NCI-H2081 treated with DMSO at 0.1 percent for 48 hours (cell line): ENCODE measurements at places on chromosomes 13 and 19.
A peak's percentile ranks its signal among the peaks of the same experiment; 100 is the strongest.

DNA sequence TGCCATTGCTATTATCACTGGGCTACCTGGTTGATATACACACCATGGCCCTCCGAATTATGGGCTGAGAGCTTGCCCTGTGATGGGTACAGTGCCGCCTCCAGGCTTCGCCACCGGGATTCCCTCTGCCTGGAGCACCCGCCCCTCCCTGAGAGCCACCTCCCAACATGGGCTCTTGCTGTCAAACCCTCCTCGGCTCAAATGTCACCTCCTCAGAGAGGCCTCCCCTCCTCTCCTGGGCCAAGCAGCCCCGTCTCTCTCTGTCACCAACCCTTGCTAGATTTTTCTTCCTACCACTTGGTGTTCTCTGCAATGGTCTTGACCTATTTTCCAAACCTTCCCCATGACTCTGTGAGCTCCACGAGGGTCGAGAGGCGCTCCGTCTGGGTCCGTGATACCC lies 12.2 kb upstream of the TLE2 start:
- DNase-seq = no peak

GRCh38 chr13:62129000-62129551 lies 713.4 kb upstream of the PCDH20 start:
- DNase-seq = no peak

GRCh38 chr13:33543089-33543459 lies 257.5 kb upstream of the STARD13 start:
- no peak for DNase-seq

DNA sequence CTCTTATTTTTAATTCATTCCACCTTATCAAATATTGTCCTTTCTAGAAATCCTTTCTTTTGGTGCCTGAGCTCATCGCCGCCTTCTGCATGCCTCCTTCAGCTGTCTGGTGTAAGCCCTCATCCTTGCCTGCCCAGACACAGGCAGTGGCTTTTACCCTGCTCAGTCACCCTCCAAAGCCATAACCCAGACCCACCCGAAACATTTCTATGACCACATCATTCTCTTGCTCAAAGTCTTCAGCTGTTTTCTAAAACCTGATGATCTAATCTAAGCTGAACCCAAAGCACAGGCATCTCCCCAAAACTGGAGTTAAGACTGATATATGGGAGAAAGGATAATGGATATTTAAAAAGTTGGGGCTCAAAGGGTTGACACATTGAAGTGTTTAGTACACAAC lies 753.7 kb upstream of the SGCG start:
- no peak for DNase-seq

GRCh38 chr13:93422980-93423543 lies 196.5 kb downstream of the GPC6 start:
- DNase-seq = no peak

DNA sequence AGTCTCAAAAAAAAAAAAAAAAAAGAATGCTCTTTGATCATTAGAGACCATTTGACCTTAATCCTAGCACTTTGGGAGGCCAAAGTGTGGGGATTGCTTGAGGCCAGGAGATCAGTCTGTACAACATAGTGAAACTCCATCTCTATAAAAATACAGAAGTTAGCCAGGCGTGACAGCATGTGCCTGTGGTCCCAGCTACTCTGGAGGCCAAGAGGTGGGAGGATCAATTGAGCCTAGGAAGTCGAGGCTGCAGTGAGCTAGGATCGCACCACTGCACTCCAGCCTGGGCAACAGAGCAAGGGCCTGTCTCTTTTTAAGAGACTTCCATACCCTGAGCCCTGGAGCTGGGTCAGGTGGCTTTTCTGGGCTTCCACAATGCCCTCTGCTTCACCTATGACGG lies 11.5 kb upstream of the COLGALT1 start:
- no peak for DNase-seq

- no peak for DNase-seq
Observed at GRCh38 chr13:95420501-95420900, 119.2 kb upstream of the ABCC4 start.

DNA sequence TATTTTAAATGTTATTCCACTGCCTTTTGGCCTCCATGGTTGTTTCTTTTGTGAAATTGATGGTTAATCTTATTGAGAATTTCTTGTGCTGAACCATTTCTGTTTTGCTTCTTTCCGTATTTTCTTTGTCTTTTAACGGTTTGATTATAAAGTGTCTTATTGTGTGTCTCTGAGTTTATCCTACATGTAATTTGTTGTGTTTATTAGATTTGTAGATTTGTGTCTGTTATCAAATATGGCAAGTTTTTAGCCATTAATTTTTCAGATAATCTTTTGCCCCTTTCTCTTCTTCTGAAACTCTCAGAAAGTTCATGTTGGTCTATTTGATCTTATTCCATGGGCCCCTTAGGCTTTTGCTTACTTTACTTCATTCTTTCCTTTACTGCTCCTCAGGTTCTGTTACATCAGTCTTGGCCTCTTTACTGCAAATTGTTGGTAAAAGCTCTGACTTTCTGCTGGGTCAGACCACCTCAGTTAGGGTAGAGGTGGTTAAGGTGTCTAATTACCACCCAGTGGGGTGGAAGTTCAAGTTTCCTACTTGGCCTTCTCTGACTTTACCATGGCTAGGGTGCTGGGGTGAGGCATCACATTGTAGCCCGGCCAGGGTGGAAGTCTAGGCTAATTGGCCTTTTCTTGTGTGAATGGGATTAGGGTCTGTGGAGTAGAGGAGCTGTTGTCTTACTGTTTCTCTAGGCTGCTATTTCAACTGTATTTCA lies 58.3 kb downstream of the ZMYM2 start:
- DNase-seq = no peak

- no peak for DNase-seq
Observed at GRCh38 chr19:37954421-37954874, 47.4 kb downstream of the SIPA1L3 start.

- DNase-seq = no peak
Observed at GRCh38 chr13:93956426-93956825, 523.1 kb downstream of the DCT start.

DNA sequence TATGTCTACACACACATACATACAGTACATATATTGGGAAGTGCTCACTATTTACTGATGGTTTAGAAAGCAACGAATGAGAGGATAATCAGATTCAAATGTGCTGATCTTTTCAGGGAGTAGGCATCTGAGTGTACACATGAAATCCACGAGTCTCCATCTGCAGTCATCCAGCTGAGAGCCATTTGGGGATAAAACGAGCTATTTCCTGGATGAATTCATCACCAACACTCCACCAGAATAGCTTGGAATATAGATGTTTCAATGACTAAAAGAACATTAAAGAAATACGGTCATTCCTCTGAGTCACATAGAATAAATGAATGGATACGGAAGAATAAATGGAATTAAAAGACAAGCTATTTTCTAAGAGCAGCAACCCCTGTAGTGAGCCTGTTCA lies 721.6 kb upstream of the ARGLU1 start:
- DNase-seq = peak; percentile 9

DNA sequence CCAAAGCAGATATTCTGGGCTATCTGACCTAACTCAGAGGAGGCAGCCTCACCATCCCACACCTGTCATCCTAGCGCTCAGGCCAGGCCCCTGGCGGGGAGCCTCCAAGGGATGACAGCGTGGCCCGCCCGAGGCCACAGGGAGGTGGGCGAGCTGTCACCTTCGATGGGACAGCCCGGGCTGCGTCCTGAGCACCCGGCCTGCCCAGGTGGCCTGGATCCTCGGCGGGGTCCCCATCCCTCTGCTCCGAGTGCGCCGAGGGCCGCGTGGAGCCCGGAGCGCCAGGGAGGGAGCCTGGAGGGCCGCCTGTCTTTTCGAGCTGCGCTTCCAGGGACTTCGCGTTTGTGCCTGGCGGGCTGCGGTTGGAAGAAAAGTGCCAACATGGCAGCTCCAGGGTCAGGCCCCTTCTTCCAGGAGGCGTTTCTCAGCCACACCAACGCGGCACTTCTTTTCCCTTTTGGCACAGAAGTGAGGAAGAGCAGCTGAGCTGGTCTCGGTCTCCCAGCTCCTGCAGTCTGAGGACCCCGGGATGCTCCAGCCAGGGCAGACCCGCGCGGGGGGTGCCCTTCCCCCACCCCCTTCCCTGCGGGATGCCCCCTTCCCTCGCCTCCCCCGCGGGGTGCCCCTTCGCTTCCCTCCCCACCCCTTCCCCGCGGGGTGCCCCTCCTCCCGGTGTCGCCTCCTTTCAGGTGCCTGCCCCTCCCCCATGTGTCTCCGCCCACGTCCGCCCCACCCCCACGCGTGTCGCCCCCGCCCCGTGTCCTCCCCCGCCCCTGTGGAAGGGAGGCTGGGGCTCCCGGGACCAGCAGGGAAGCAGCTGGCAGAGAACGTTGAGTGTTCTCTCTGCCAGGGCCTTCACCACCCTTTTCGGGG lies 42.3 kb downstream of the GJA3 start:
- DNase-seq = no peak

DNA sequence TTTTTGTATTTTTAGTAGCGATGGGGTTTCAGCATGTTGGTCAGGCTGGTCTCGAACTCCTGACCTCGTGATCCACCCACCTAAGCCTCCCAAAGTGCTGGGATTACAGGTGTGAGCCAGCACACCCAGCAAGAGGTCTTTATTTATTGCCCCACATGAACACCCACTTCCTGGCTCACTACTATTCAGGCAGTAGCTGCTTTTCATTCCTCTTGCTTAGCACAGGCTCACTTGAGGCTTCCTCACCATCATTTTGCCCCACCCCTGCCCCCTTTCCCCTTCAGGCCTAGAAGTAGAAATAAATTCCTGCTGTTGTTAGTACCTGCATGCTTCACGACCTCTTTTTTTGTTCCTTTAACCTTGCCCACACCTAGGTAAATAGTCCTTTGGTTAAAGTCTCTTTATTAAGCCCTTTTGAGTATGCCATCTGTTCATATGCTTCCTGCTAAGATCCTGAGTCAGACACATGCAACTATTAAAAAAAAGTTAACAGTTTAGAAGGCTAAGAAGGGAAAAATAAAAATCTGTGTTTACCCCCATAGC lies 33.5 kb upstream of the ITM2B start:
- DNase-seq = no peak

- no peak for DNase-seq
Observed at GRCh38 chr19:925087-925525, 729 bp upstream of the ARID3A start.

DNA sequence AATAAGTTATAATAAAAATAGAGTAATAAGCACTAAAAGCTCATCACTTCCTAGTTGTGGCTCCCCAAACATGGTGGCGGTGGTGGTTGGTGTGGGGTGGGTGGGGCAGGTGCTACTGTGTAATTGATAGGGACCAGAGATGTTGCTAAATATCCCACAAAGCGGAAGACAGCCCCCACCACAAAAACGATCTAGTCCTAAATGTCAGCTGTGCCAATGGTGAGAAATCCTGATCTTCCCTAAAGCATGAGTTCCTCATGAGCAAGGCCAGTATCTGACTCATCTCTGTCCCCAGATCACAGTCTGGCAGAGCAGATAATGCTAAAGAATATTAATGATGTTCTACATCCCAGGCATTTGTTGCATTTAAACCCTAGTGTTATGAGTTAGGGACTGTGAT lies 1.9 kb upstream of the EDDM13 start:
- no peak for DNase-seq

GRCh38 chr19:40805258-40805868 lies 6.4 kb downstream of the EGLN2 start:
- DNase-seq = no peak

DNA sequence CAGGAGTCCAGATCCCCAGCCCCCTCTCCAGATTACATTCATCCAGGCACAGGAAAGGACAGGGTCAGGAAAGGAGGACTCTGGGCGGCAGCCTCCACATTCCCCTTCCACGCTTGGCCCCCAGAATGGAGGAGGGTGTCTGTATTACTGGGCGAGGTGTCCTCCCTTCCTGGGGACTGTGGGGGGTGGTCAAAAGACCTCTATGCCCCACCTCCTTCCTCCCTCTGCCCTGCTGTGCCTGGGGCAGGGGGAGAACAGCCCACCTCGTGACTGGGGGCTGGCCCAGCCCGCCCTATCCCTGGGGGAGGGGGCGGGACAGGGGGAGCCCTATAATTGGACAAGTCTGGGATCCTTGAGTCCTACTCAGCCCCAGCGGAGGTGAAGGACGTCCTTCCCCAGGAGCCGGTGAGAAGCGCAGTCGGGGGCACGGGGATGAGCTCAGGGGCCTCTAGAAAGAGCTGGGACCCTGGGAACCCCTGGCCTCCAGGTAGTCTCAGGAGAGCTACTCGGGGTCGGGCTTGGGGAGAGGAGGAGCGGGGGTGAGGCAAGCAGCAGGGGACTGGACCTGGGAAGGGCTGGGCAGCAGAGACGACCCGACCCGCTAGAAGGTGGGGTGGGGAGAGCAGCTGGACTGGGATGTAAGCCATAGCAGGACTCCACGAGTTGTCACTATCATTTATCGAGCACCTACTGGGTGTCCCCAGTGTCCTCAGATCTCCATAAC lies at the start of gene APOE:
Gene APOE, plus strand, starts transcription at position 360 of the 724 bp plus-strand sequence. CDS start 829 bp downstream, outside the sequence.
- DNase-seq = no peak

DNA sequence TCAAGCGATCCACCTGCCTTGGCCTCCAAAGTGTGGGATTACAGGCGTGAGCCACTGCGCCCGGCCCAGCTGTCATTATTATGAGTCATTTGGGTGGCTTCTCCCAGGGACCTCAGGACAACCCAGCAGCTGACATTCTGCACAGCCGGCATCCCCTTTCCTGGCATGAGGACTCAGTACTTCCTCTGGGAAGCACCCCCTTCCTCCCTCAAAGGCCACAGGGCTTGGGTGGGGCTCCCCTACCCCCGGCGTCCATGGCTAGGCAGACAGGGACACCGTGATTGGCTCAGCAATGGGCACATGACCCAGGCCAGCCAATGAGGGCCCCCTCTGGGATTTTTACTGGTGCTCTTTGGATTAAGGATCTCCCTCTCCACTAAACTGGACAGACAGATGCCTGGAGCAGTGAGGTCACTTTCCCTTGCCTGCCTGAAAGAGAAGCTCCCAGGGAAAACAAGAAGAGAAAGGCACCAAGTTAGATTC lies 6.0 kb downstream of the KANK2 start:
- DNase-seq = no peak

DNA sequence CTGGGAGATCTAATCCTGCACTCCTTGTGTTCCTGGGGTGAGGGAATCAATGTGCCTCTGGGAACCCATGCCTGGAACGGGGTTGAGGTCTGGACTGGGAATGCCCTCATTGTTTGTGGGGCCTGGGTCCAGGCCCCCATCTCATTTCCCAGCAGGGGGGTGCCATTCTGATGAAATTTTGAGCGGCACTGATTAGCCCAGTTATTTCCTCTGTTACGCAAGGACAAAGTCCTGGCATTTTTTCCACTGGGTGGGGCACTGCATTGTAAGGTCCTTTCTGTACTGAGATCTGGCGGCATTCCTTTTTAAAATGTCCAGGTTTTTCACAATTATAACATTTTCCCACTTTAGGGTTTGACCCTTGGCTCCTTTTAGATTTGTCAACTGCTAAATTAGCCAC lies 14.8 kb downstream of the FPR3 start:
- DNase-seq = no peak

- DNase-seq = no peak
Observed at GRCh38 chr13:62767473-62767872, 1351.8 kb upstream of the PCDH20 start.

- no peak for DNase-seq
Observed at GRCh38 chr13:71634182-71634581, 232.8 kb downstream of the DACH1 start.

GRCh38 chr19:35206855-35207254 lies 21.7 kb downstream of the FAM187B start:
- no peak for DNase-seq

- no peak for DNase-seq
Observed at GRCh38 chr13:76023652-76024051, 387.5 kb downstream of the LMO7 start.

GRCh38 chr13:71513411-71514033 lies 353.5 kb downstream of the DACH1 start:
- no peak for DNase-seq
